ENCODE measurements at places on chromosomes 3 and 15.

GRCh38 chr3:10706156-10706739 is 109.8 kb upstream of the SLC6A11 start:
- DNase-seq = no peak

- no peak for DNase-seq
Measured at GRCh38 chr15:100516643-100517512, 11.9 kb downstream of the CERS3 start.

DNA sequence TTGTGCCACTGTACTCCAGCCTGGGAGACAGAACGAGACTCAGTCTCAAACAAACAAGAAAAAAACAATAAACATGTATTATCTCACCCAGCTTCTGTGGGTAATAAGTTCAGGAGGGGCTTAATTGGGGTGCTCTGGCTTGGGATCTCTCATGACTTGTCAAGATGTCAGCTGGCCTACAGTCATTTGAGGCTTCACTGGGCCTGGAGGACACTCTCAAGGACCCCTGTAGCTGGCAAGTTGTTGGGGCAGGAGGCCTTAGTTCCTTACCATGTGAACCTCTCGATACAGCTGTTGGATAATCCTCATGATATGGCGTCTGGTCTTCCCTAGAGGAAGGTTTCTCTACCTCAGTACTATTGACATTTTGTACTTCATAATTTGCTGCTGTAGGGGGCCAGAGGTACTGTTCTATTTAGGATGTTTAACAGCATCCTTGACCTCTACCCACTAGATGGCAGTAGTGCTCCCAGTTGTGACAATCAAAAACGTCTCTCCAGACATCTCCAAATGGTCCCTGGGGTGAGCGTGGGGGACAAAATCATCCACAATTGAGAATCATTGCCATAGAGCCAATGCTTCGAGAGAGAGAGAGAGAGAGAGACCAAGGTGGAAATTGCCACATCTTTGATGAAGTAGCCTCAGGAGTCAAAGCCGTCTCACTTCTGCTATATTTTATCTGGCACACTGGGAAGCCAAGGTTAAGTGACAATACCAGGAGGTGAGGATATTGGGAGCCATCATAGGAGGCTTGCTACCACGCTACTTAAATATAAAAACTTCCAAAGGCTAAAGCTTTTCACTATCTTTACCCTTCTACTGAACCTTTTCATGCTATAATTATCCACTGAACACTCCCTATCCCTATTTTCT is 23.9 kb upstream of the SLTM start:
- DNase-seq = no peak

- no peak for DNase-seq
Measured at GRCh38 chr15:40918799-40919392, 10.2 kb upstream of the DLL4 start.

GRCh38 chr3:190522621-190523222 is 8.8 kb downstream of the IL1RAP start:
- no peak for DNase-seq

DNA sequence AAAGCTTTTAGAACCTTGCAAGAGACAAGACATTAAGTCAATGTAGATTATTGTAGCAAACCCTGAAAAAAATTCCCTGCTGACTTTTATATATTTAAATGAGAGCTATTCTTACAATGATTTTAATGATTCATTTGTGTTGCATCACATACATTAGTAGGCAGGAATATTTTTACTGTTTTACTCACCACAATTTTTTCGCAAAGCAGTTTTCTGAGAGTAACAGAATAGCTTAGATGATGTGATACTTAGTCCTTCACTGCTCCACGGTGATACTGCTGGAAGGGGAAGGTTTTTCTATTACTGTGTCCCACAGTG is 43.9 kb upstream of the CLRN1 start:
- no peak for DNase-seq

DNA sequence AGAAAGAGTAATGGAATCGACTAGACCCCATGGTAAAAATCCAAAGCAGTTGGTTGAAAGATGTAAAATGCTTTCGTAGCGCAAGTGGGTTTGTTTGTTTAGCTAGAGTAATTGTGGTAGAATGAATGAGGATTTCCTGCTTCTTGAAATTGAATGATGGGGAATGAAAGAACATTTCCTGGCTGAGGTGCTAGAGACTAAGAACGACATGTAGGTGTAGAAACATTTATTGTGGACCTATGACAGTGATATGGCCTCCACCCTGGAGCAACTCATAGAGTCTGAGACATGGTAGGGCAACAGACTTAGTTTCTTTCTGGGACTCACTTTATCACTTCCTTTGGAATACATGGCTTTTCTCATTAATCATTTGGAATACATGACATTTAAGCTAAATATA is 467.6 kb upstream of the CFAP20DC start:
- no peak for DNase-seq

DNA sequence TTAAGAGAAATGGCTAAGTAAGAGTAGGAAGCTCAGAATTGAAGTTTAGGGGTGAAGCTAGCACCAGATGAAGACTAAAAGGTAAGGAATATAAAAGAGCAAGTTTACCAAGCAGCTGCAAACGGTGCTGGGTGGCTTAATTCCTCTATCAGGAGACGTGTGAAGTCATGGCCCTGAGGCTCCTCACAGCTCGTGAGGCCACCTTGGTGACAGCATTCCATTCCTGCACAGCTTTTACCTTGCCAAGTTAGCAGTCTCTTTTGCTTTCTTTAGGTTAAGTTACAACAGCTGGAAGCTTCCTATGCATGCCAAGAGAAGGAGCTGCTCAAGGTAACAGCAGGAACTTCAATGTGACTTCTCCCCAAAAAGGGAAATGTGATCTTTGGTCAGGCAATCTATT is 6.4 kb downstream of the TMCO5A start:
- no peak for DNase-seq

- no peak for DNase-seq
Measured at GRCh38 chr15:57704441-57704840, 2.1 kb upstream of the POLR2M start.

GRCh38 chr3:39541442-39541841 is 74.0 kb downstream of the MOBP start:
- no peak for DNase-seq

DNA sequence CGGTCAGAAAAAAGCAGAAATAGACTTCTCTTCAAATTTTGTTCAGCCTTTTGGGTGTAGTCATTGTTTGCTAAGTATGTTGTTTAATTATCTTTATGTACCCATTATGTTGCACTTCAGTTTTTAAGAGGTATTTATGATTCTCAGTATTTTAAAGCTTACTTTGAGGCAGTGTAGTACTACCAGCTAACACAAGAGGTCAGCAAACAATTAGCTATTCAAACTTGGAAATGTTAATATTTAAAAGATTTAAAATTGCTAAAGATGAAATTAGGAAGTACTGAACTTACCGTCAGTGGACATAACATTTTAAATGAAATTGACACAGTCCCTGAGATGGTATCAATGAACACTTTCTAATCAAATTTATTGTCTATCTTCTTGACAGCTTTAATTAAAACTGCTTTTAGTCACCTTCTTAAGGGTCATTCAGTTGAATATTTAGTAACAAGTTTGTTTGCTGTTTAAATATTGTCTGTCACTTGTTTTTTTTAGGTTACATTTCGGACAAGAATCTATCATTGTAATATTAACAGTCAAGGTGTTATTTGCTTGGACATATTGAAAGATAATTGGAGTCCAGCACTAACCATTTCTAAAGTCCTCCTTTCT is 28.1 kb downstream of the NKIRAS1 start:
- no peak for DNase-seq

- DNase-seq = no peak
Measured at GRCh38 chr3:133209871-133210550, 171.8 kb downstream of the TMEM108 start.

GRCh38 chr3:181921220-181921619 is 209.5 kb downstream of the SOX2 start:
- DNase-seq = no peak

DNA sequence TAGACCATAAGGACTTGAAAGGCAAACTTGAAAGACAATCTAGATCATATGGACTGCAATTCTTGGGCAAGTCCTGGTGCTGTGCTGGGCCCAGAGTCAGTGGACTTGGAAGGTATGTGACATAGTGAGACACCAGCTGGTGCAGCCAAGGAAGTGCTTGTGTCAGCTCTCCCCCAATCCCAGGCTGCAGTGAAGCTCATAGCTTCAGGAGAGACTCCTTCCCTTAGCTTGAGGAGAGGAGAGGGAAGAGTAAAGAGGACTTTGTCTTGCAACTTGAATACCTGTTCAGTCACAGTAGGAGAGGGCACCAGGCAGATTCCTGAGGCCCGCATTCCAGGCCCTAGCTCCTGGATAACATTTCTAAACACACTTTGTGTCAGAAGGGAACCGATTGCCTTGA is 127.4 kb upstream of the ZPLD1 start:
- DNase-seq = no peak

GRCh38 chr15:73573572-73573971 is 59.6 kb downstream of the NPTN start:
- DNase-seq = no peak

DNA sequence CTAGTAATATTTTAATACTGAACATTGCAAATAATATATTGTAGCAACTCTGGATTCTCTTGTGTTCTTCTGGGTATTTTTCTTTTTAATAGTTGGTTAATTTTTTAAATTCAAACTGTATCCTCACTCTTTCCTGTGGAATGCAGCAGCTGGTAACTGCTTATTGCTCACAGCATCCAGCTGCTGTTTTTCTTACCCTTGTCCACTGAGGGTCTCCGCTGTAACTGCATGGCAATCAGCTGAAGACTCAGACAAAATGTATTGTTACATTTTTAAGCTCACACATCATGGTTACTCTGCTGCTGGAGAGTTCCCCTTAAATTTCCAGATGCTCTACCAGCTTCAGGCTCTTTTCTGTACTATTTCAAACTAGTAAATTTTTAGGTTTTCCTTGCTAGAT is 227.6 kb downstream of the MBNL1 start:
- DNase-seq = no peak

DNA sequence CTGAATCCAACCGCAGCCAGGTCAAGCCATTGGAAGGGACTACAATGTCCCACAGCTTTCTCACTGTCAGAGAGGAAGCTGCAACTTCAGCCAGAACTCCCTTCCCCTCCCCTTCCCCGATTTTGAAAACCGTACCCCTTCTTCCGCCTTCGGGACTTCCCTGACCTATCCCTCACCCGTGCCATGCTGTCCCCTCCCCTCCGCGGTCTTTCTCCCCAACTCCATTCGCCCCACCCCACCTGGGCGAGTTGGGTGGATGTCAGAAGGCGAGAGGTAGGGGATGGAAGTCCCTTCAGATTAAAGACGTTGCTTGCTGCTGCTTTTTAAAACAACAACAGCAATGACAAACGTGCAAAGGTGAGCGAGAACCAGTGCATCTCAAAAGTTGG is 723 bp downstream of the CPNE4 start:
- no peak for DNase-seq

DNA sequence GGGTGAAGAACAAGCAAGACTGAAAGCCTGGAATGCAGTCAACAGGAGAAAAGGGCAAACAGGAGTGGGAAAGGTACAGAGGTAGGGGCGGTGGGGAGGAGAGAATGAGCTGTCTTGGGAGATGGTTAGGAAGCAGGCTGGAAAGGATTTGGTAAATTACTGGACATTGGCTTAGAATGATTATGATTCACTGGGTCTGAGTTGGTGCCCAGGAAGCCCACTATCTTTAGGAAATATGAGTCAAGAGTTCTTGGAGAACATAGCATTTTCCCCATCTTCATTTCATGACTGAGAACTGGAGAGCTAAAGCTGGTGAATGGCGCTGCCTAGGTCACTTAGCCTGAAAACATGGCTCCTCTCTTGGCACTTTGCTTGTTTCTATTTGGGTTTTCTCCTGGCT is 74.7 kb upstream of the C3orf80 start:
- no peak for DNase-seq

DNA sequence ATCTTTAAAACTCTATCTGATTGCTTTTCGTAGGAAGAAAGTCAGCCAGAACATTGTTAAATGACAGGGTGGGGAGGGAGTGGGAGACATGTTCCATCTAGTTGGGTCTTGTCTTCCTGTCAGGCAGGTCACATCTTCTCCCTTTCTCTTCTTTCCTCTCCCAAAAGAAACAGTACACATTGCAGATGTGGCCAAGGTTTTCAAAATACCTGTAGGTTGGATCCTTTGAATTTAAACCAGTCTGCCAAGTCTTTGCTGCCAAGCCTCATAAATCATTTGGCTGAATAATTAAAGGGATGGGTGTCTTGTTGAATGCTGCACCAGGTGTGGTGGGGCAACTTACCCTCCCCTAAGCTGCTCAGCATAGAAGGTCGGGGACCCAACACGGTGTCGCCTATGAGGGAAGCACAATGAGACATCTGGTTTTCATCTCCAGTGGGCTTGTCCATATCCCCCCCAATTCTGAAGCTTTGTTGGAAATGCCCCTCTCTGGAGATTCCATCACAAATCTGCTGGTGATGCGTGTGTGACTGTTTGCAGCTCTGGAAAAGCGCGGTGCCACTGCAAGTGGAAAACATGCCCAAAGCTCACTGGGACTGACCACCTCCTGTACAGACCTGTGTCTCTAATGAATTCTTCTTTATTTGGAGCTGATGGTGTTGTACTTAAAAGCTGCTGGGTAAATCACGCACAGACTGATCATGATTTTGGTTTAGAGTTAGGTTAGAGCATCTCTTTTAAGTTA is 112.6 kb downstream of the FILIP1L start:
- DNase-seq = no peak

DNA sequence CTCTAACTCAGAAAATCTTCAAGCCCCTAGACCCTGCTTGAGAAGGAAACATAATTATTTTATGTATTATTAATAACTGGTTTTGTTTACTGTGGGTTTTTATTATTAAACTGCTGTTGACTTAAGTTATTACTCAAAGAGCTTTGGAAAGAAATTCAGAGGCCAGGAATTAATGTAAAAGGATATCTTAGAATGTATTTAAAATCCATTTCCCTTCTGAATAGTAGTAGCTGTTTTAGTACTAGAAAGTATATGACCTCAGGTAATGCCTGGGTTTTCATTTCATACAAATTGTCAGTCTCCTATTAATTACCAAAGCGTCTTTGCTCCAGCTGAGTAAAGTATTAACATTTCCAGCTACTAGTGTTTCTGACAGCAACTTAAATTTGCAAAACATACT is 223.1 kb downstream of the ITPR1 start:
- no peak for DNase-seq

DNA sequence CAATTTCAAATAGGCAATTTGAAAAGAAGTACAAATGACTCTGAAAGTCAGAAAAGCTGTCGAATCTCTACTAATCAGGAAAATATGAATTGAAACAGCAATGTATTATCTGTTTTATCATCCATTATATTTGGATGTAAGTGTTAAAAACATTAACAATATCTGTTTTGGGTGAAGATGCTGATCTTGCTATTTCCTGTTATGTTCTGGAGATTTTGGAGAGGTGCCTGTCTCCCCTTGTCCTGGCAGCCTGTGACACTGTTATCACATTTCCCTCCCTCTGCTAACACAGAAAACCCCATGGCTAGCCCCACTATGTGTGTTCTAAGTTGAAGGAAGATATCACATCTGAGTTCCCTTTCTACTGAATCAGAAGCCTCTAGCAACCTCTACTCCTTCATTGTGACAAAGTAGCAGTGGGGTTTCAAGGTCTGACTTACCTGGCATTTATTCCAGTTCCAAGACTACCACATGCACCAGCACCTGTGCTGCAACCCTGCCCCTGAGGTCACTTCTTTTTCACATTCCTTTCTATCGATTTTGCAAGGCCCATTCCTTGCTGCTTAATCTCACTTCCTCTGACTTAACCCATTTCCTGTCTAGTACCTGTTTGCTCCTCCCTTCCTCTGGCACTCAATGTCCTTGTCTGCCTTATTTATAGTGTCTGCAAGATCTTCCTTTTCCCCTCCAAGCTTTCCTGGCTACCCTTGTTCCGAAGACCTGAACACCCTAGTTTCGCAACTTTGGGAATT is 95.5 kb upstream of the COL8A1 start:
- no peak for DNase-seq
